ENCODE measurements at places on chromosomes 7 and 10.

DNA sequence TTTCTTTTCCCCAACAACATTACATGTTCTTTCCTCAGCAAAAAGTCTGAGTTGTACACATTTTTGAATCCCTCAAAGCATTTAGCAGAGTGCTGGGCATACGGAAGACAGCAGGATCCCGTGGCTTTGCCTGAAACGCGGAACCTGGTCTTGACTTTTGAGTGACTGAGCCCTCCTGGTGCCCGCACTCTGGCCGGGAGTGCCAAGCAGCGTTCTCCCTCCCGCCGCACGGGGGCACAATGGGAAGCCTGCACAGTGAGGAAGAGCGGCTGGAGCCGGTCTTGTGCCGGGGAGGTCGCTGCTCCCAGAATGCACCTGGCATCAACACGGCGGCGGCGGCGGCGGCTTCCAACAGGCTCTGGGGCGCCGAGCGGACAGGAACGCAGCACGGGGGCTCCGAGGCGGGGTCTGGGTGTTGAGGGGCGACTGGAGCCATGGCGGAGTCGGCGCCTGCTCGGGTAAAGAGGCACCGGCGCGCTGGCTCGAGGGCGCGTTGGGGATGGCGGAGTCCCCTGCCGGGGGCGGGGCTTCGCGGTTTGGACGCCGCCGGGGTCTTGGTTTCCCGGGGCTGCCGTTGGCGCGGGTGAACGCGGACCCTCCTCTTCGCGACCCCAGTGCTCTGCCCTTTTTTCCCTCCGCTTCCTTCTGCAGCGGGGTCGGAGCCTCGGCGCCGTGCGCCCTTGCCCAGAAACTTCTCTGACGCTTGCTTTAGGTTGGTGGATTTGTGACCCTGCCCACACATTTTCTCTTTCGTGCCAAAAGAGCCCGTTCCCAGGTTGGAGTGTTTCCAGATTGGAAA lies at the start of gene ZNF212:
TSS of gene ZNF212 (plus strand) at position 307 of the 799 bp plus-strand sequence. CDS start at position 435, 128 bp downstream.
- DNase-seq = peak; percentile 93

DNA sequence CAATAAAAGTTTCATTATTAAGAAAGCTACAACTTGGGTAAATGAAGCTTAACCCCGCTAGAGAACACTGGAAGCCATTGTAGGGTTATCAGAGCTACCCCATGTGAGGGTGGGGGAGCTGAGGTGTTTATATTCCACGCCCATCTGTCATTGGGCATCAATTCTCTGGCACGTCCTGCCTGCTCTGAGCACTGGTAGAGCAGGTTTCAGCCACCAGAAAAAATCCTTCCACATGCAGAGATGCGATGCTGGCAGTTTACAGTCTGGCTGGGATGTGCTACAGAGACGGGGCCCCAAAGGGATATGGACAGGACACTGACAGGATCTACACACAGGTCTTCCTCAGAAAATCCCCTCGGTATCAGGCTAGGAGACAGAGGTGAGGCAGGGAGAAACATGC lies 15.9 kb upstream of the RAPGEF5 start:
- DNase-seq = no peak

GRCh38 chr10:3046210-3046779 lies 21.1 kb upstream of the PFKP start:
- DNase-seq = no peak

DNA sequence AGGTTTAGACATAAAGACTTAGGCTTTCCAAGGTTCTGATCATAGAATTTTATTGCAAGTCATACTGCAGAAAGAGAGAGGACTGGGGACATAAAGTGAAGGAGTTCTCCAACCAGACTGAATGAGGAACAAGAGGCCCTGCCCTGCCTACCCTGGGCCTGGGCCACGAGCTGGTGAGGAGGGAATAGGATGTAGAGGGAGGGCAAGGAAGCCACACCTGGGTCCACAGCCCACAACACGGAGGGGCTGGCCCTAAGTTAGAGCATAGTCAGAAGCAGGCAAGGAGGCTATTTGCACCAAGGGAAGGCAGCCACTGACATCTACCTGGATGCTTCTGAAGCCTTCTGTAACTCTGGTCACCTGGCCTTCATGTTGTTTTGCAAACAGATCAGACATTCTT lies 82.2 kb upstream of the CXCL12 start:
- no peak for DNase-seq

GRCh38 chr7:25522727-25523126 lies 294.4 kb upstream of the NPVF start:
- no peak for DNase-seq

All from HTR-8/SVneo (cell line).